ENCODE measurements at places on chromosomes 12 and 14.
A peak's percentile ranks its signal among the peaks of the same experiment; 100 is the strongest.

- DNase-seq = no peak
Measured at GRCh38 chr12:10186299-10186698, 7.5 kb downstream of the TMEM52B start.

- DNase-seq = no peak
Measured at GRCh38 chr14:37594971-37595808, at the start of the genes FOXA1 and TTC6. TSS of gene FOXA1 (minus strand) at chr14:37595249. CDS start at chr14:37594972, 277 bp downstream. TSS of gene TTC6 (plus strand) at chr14:37595629. CDS start at chr14:37622065, 26,436 bp downstream.

DNA sequence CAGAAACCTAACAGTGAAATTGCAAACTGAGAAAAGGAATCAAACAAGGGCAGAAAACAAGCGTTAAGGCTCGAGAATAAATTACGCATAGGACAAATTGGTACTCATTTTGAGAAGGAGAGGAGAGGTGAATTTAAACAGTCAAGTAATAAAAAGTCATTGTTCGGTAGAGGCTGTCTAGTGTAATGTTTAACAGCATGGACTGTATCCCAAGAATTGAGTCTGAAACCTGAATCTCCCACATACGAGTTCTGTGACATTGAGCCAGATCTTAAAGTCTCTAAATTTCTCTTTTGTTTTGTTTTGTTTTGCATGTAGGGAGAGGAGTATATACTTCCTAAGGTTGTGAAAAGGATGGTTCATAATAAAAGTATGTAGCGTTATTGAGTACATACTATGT lies 216.5 kb upstream of the BTG1 start:
- no peak for DNase-seq

GRCh38 chr14:67483579-67484285 lies 4.8 kb downstream of the TMEM229B start:
- DNase-seq = no peak

- DNase-seq = no peak
Measured at GRCh38 chr12:26740991-26741390, 92.0 kb downstream of the ITPR2 start.

DNA sequence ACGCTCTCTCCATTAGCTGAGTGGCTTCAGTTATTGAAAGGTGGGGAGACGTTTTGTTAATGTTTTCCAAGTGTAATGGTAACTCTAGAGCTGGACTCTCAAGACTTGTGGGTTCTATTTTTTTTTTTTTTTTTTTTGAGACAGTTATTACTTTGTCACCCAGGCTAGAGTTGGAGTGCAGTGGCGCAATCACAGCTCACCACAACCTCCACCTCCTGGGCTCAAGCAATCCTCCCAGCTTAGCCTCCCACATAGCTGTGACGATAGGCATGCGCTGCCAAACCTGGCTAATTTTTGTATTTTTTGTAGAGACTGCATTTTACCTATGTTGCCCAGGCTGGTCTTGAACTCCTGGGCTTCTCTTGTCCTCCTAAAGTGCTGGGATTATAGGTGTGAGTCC lies 26.2 kb downstream of the ATF1 start:
- no peak for DNase-seq

GRCh38 chr14:31239741-31240140 lies 32.1 kb upstream of the HECTD1 start:
- DNase-seq = no peak

DNA sequence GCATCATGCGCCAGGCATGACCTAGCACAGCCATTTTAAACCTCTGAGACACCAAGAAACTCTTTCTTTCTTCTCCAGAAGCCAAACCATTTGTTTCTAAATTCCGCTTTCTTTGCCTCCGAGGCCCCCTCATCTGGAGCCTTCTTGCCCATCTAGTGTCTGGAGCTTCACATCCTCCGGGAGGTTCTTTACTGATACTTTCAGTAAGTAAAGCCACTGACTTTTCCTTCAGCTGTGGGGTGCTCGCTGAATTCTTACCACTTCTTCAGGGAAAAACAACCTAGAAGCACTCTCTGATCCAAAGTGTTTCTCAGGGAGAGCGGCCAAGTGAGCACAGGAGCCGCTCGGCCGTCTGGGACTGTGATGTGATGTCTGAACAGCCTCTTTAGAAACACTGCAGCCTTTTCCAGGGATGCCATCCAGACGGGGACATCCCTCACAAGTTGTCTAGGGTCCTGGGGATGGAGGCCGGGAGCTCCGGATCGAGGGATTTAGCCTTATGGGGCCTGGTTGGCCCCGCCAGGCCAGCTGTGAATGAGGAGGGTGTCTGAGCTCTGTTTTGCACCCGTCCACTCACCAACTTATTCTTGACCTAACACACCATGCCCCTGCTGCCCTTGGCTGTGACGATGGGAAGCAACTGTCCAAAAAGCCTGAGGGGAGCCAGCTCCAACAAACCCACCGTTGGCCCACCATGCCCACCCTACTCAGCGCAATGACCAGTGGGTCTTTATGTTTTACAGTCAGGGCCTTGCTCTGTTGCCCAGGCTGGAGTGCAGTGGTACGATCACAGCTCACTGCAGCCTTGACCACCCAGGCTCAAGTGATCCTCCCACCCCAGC lies 160.6 kb downstream of the ZFP36L1 start:
- DNase-seq = peak; percentile 35
